ENCODE measurements at places on chromosomes 7 and 10. TPM values are rescaled to one million over a fixed set of nuclear protein-coding genes. Genes with fewer than 3 reads are reported as not detected.

UNCX gene
- not detected for polyA plus RNA-seq

INA gene
- not detected for polyA plus RNA-seq

SPDYE2B gene
- not detected for polyA plus RNA-seq

ADD3 gene
- 132 TPM for polyA plus RNA-seq

EBF3 gene
- polyA plus RNA-seq = 0.13 TPM

GRCh38 chr7:20665096-20665495, 49.6 kb downstream of the ABCB5 start:
- no peaks in the 10 kb centered on the region for H3K4me1 ChIP-seq
- DNase-seq = no peak
- no peak overlapping the region for H3K27ac ChIP-seq
- no peak overlapping the region for H3K4me3 ChIP-seq

GRCh38 chr7:13016036-13016581, 328.7 kb downstream of the ARL4A start:
- no peak overlapping the region for H3K4me3 ChIP-seq
- no peaks in the 10 kb centered on the region for H3K36me3 ChIP-seq
- H3K4me1 ChIP-seq = no peaks in the 10 kb centered on the region
- no peak for DNase-seq
- no peaks in the 10 kb centered on the region for H3K27me3 ChIP-seq

DNA sequence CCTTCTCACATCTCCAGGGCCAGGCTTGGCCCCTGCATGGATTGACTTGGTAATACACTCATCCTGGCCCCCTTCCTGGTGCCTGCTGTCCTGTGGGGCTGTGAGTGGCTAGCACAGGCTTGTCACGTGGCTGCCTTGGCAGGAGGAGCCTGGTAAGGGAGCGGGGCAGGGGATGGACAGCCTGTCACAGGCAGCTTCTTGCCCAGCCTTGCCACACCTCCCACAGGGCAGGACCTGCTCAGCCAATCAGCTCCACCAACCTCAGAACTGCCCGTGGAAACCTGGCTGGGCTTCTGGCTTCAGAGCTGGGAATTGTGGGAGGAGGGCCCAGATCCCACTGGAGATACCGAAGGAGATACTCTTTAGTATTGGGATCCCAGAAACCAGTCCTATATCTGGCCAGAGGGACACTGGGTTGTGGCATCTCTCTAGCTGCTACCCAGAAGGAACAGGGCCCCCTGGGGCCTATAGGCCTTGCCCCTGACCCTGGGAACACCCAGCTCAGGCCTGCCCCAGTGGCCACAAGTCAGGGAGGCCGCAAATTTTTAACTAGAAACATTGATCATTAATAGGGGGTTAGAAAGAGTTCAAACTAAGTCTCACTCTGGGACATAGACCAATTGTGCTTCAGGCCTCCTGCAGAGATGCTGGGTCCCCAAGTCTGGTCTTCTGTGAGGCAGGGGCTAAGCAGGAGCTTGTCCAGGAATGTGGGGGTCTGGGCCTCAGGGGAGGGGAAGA, at the start of gene HOGA1:
TSS of gene HOGA1 (plus strand) at position 330 of the 738 bp plus-strand sequence. CDS start at position 645, 315 bp downstream.
- peak; percentile 87 for DNase-seq
- H3K36me3 ChIP-seq = no peaks in the 10 kb centered on the region
- H3K27me3 ChIP-seq = no peaks in the 10 kb centered on the region
- peak within 1 kb of the TSS; percentile 16 for H3K27ac ChIP-seq
- H3K4me3 ChIP-seq = no peak within 1 kb of the TSS

- DNase-seq = peak; percentile 62
- no peak overlapping the region for H3K4me3 ChIP-seq
- no peaks in the 10 kb centered on the region for H3K36me3 ChIP-seq
- H3K4me1 ChIP-seq = no peaks in the 10 kb centered on the region
- no peaks in the 10 kb centered on the region for H3K27me3 ChIP-seq
Observed at GRCh38 chr7:101804967-101805366, 12.5 kb upstream of the CUX1 start.

DNA sequence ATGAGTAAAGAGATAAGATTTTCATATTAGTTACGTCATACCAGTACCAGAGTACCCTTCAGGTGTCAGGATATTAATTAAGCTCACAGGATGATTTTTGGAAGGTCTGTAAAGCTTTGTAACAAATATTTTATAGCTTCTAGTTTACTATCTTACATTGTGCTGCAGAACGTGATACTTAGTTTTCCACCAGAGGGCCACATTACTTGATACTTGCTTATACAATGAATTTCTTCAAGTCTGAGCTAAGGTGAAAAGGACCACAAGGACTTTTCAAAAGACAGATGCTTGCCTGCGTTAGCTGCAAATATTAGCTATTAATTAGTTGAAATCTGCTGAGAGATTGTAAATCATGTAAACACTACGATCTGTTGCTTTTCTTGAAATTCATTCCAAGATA, 12.2 kb downstream of the FOXP2 start:
- no peak overlapping the region for H3K27ac ChIP-seq
- no peak for DNase-seq
- H3K4me1 ChIP-seq = no peaks in the 10 kb centered on the region
- H3K4me3 ChIP-seq = no peak overlapping the region
- H3K27me3 ChIP-seq = no peaks in the 10 kb centered on the region
- no peaks in the 10 kb centered on the region for H3K36me3 ChIP-seq

GRCh38 chr10:88759366-88760101, at the start of gene LIPN:
Gene LIPN, plus strand, starts transcription at chr10:88760020. Its CDS starts 1,386 bp downstream, at chr10:88761406.
- no peaks in the 10 kb centered on the region for H3K27me3 ChIP-seq
- H3K4me1 ChIP-seq = no peaks in the 10 kb centered on the region
- no peak within 1 kb of the TSS for H3K27ac ChIP-seq
- H3K4me3 ChIP-seq = no peak within 1 kb of the TSS

GRCh38 chr7:55019191-55019690, 424 bp downstream of the EGFR start:
- peak overlapping the region; percentile 88 for H3K4me3 ChIP-seq
- no peaks in the 10 kb centered on the region for H3K27me3 ChIP-seq
- no peaks in the 10 kb centered on the region for H3K4me1 ChIP-seq

GRCh38 chr7:115094163-115094562, 172.3 kb downstream of the MDFIC start:
- no peak overlapping the region for H3K4me3 ChIP-seq
- H3K27me3 ChIP-seq = no peaks in the 10 kb centered on the region

GRCh38 chr10:99743841-99744240, 11.8 kb downstream of the CUTC start:
- no peak for DNase-seq
- no peaks in the 10 kb centered on the region for H3K4me1 ChIP-seq
- H3K36me3 ChIP-seq = peaks cover 9% of the 10 kb centered on the region
- no peak overlapping the region for H3K27ac ChIP-seq

- DNase-seq = no peak
- H3K4me1 ChIP-seq = no peaks in the 10 kb centered on the region
- no peaks in the 10 kb centered on the region for H3K36me3 ChIP-seq
- H3K27me3 ChIP-seq = no peaks in the 10 kb centered on the region
- no peak overlapping the region for H3K4me3 ChIP-seq
- H3K27ac ChIP-seq = no peak overlapping the region
Observed at GRCh38 chr7:8214244-8214824, 47.6 kb downstream of the ICA1 start.

- no peak for DNase-seq
- H3K27me3 ChIP-seq = no peaks in the 10 kb centered on the region
- no peaks in the 10 kb centered on the region for H3K36me3 ChIP-seq
- H3K27ac ChIP-seq = no peak overlapping the region
- H3K4me3 ChIP-seq = no peak overlapping the region
Observed at GRCh38 chr7:70056363-70056762, 458.1 kb downstream of the AUTS2 start.

Data from aorta (tissue), 5 donors.